CD4-positive, alpha-beta T cell treated with Interleukin-17A for 1 hour (primary cell): ENCODE measurements at places on chromosomes 1 and 21.

DNA sequence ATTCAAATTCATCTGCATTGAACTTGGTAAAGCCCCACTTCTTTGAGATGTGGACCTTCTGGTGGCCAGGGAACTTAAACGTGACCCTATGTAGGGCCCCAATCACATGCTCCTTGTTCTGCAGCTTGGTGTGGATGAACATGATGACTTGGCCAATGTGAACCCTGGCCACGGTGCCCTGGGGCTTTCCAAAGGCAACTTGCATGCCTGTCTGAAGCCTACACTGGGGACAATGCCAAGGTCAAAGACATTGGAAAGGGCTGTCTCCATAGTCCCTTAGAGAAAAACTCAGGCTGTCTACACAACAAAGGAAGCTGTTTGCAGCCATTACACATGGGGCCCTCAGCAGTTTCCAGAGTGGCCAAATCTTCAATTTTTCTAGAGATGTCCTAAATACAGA is 8.9 kb upstream of the VPS13D start:
- no peak for DNase-seq

DNA sequence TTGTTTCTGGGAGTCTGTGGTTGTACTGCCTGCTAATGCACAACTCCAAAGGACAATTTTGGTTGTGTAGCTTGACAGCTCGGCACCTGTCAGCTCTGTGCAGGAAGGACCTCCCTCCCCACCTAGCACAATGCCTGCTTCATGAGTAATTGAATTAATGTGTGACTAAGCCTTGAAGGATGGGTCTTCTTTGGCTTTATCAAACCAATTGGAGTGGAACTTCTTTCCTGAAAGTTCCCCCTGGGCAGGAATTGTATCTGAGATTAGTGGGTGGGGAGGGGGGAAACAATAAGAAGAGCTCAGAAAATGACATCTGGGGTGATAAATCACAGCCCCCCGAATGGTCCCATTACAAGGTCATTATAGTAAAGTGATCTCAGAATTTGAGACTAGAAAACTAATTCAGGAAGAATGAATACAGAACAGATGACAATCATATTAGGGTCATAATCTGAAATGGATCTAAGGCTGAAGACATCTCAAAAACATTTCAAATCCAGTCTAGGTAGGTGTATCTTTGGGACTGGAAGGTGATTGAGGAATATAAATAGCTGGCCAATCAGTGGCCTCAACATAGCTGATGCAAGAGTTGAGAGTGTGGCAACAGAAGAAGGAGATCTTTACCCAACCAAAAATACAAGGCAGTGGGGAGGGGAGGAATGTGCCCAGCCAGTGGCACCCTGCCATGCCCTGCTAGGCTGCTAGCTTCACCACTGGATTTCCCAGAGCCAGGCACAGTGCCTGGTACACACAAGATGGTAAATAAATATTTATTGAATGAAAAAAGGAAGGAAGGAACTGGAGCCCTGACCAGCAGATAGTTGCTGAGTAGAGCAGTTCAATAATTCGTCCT is 10.1 kb upstream of the SESN2 start:
- peak; percentile 31 for DNase-seq

- DNase-seq: no peak
These were observed 357.5 kb downstream of the PTPRU start for GRCh38 chr1:29593601-29594382.

GRCh38 chr1:213122514-213122929 is 71.5 kb downstream of the RPS6KC1 start:
- DNase-seq: peak; percentile 33

GRCh38 chr1:7922301-7922700 is 18.3 kb downstream of the TNFRSF9 start:
- no peak for DNase-seq

DNA sequence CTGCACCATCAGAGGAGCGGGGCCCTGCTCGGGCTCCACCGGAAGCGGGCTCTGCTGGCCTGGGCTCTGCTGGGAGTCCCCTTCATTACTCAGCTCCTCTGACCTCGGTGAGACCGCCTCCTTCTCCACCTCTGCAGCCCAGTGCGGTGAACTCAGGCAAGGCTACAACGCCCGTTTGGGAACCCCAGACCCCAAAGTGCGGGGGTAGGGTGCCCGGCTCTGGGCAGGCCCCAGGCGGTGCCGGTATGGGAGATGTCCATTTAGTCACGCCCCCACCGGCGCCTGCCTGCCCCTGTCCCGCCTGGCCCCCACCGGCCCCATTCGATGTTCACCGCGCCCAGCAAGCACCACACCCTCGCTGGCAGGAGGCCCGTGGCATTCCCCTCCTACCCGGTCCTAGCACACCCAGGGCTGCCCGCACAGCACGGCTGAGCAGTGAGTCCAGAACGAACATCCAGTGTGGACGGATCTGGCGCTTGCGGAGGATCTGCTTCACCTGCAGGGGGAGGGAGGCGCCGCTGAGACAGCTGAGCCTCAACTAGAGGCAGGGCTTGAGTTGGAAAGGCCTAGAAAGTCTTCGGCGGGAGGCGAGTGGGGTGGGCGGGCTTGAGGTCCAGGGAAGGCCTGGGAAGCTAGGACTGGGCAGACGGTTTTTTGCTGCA is 10.0 kb downstream of the MAP3K6 start:
- peak; percentile 65 for DNase-seq

DNA sequence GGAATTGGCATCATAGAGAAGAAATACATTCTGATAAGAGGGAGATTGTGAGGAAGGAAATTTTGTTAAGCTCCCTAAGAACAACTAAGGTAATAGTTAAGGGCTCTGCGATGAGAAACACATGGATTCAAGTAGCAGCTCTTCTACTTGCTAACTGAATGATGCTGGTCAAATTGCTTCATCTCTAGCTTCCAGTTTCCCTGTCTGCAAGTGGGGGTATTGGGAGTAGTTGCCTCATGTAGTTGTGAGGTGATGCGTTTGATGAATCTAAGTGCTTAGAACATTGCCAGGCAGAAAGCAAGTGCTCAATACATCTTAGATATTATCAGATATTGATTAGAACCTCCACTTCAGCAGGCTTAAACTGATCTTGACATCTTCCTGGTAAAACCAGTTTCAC is 84.8 kb downstream of the CD58 start:
- no peak for DNase-seq

DNA sequence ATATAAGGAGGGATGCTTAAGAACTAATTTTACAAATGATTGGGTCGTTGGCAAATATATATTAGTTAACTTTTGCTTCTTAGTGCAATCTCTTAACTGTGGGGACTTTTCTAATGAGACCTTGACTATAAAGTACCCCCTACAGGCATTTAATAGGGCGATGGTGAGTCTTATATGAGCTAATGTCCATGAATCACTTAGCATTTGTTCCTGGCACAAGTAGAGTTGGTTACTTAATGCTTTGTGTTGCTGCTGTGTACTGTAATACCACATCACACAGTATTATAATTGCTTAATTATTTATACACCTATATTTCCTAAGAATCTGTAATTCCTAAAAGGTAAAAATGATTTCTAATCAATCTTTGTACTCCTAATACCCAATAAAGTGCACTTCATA is 25.3 kb upstream of the TMCO1 start:
- DNase-seq: no peak

- DNase-seq: no peak
These were observed 29.3 kb downstream of the PRDX6 start for GRCh38 chr1:173506437-173506836.

GRCh38 chr1:30744060-30744756 is 13.4 kb downstream of the LAPTM5 start:
- DNase-seq: peak; percentile 70

- DNase-seq: no peak
These were observed 95.1 kb downstream of the ST3GAL3 start for GRCh38 chr1:43802356-43802980.

DNA sequence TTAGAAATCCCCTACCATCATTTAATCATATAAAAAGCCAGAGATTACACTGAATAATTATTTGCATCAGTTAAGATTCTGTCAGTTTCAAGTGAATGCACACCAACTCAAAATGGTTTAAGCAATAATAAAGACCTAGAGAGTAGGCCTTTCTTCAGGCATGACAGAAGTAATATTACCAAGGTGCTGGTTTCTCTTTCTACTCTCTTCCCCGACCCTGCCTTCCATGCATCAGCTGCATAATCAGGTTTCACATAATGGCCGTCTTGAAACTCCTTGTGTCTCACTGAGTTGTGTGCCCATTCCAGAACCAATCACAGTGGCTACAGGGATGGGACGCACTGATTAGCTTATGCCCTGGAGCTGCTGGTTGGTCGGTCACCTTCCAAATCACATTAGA is 103.5 kb upstream of the SERTAD4 start:
- DNase-seq: no peak

DNA sequence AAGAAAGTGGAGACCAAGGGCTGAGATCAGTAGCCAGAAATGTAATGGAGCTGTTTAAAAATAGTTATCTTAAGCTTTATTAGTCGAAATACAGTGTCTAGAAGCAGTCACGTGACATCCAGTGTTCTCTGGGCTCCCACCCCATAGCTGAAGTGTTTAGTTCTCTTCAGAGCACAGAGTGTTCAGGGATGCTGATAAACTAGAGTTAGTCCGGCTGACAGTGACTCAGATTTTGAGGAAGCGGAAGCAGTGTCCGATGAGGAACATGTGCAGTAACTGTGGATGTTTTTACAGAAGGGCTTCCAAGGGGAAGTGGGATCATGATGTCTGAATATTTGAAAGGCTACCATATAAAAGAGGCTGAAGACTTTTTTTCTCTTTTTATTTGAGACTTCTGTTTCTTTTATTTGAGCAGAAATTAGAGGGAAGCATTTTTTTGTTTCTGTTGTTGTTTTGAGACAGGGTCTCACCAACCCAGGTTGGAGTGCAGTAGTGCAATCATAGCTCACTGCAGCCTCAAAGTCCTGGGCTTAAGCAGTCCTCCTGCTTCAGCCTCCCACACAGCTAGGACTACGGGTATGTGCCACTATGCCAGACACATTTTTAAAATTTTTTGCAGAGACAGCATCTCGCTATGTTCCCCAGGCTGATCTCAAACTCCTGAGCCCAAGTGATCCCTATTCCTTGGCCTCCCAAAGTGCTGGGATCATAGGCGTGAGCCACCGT is 124.2 kb downstream of the GALNT2 start:
- DNase-seq: peak; percentile 16

- no peak for DNase-seq
These were observed 29.2 kb upstream of the PDXK start for GRCh38 chr21:43689556-43690337.

DNA sequence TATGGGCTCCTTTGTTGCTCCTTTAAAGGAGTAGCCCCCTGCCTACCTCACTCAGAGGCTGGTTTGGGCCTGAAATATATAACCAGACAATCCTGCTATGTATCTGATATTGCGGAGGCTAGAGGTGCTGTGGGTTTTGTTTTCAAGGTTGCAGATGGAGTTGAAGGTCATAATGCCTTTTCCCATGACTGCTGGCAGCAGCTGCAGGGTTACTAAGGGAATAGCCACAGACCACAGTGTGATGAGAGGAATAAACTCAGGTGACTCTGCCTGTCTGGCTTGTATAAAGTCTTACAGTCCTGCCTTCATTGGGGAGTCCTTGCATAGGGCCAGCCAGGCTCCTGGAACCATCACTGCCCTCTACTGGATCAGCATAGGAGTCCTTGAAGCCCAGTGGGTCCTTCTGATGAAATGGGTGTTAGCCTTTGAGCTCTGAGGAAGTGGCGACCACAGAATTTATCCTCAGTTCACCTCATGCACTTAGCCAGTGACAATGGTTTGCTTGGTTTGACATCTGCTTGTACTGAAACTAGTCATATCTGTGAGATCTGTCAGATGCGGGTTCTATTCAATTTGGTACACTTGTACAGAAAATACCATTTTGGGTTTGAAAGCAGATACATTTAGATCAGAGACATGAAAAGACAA is 174.4 kb upstream of the HMCN1 start:
- DNase-seq: peak; percentile 80

DNA sequence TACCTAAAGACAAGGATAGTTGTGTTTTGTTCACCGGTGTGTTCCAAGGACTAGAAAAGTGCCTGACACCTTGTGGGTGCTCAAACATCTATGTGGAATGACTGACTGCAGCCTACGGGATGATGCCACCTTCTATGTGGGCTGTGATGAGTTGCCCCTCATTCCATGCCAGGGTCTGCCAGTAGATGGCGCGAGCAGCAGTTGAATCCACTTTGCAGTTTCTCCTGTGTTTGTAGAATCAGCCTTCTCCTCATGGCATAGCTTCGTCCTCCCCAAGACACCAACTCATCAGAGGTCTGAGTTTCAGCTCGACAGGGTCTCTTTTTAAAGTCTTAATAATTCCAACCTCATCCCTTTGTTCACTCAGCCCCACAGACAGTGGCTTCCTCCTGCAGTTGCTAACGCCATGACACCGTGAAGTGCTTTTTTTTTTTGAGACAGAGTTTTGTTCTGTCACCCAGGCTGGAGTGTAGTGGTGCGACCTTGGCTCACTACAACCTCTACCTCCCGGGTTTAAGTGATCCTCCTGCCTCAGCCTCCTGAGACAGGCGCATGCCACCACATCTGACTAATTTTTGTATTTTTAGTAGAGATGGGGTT is 133.7 kb downstream of the CAPN8 start:
- peak; percentile 53 for DNase-seq

- no peak for DNase-seq
These were observed 53.0 kb downstream of the RERE start for GRCh38 chr1:8764293-8764937.

DNA sequence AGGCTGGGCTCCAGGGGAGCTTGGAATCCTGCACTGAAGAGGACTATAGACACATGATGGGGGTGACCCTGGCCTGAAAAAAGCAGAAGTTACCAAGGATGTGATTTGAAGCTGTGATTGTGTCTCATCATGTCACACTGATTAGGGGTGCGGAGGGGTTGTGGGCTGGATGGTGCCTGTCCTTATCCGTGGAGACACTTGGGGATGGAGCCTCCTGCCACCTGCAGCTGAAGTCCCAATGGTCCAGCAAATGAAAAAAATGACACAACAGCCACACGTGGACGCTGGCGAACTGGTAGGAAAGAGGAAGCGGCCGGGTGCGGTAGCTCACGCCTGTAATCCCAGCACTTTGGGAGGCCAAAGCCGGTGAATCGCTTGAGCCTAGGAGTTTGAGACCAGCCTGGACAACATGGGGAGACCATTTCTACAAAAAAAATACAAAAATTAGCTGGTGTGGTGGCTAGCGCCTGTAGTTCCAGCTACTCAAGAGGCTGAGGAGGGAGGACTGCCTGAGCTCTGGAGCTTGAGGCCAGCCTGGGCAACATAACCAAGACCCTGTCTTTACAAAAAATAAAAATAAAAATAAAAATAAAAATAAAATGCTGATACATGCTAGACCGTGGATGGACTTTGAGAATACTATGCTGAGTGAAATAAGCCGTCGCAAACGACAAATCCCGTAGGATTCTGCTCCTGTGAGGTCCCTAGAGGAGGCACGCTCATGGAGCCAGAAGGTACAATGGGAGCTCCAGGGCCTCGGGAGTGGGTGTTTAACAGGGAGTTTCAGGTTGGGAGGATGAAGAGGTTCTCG is 838 bp upstream of the IBA57 start:
- no peak for DNase-seq

GRCh38 chr1:44617703-44618029 is 56.6 kb downstream of the TMEM53 start:
- DNase-seq: no peak

GRCh38 chr1:18875107-18875795 is 15.8 kb upstream of the TAS1R2 start:
- peak; percentile 65 for DNase-seq
